ENCODE measurements at places on chromosomes 6 and 20. TPM values are rescaled to one million over a fixed set of nuclear protein-coding genes. Genes with fewer than 3 reads are reported as not detected.

DNA sequence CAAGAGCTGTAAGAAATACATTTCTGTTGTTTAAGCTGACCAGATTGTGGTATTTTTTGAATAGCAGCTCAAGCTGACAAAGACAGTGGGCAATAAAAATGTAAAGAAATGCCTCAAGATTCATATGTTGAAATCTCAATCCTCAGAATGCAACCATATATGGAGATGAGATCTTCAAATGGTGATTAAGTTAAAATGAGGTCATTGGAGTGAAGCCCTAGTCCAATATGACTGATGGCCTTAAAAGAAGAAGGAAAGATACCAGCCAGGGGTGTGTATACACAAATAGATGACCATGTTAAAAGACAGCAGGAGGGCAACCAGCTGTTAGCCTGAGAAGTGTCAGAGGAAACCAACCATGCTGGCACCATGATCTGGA, 7.1 kb upstream of the DDO start:
- no peak for DNase-seq

DNA sequence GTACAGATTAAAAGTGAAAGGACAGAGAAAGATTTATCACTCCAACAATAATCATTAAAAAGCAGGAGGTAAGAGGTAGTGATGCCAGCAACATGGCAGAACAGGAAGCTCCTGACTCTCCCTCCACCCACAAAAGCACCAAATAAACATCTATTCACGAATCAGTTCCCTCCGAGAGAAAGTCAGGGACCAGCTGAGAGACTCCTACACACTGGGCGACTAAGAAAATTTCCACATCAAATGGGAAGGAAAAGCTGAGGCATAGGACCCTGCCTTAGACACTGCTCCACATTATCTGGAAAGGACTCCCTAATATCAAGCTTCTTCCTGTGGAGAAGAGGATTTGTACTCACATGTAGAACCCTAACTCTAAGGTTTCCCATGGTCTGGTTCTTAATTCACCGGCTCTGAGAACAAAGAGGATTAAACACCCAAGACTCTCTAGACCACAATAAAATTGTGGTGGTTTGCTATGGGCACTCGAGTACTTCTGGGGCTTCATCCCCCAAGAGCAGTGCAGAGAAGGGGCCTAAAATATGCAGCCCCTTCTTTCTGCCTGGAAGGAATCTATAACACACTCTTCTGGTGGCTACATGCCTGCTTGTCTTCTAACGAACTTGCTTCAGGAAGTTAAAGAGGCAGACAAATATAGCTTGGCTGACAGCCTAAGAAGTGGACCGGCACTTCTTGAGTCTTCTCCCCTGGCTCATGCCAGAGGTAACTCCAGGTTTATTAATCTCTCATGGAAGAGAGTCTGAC, 29.4 kb upstream of the ASF1A start:
- DNase-seq: peak; percentile 13

The PLAGL2 gene
- total RNA-seq: 5.8 TPM

- DNase-seq: no peak
Measured at GRCh38 chr6:144268794-144269349, 16.3 kb upstream of the UTRN start.

- DNase-seq: peak; percentile 76
Measured at GRCh38 chr6:33313105-33313708, 671 bp downstream of the TAPBP start.

All from stomach (tissue), 19 donors.